ENCODE measurements at places on chromosomes 7 and 10.
A peak's percentile ranks its signal among the peaks of the same experiment; 100 is the strongest.

- peak; percentile 71 for DNase-seq
Observed at GRCh38 chr10:95246582-95247051, 44.2 kb downstream of the PDLIM1 start.

DNA sequence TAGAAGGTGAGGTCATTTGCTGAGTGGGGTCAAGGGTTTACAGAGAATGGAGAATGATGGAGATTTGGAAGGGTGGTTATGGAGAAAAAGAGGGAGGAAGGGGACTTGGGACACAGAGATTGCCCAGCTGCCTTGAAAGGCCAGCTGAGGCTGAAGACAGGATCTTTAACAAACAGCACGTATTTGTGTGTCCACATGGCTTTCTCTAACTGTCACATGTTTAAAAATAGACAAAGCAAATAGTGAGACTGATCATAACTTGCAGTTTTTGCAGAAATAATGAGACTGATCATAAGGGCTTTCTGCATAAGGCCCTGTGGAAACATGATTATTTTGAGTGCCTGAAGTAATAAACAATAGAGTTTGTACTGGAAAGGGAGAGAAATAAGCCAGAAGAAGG lies 212.7 kb downstream of the HDAC9 start:
- DNase-seq, result no peak

DNA sequence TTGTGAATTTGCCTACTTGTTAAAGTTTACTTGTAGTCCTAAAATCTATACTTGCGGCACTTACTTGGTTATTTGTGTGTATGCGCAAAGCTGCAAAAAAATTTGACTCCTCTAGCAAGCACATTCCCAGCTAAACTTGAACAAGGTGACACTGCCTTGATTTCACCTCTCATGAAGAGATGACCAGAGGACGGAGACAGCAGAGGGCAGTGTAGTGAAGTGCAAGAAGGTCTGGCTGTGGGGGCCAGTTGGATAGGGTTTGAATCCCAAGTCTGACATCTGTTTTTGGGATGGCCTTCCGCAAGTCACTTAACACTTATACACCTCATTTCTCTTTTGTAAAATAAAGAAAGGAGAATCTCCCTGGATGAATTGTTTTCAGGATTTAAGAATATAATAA lies 15.7 kb downstream of the SLK start:
- peak; percentile 58 for DNase-seq

- DNase-seq, result no peak
Observed at GRCh38 chr7:51517187-51517586, 200.6 kb upstream of the COBL start.

DNA sequence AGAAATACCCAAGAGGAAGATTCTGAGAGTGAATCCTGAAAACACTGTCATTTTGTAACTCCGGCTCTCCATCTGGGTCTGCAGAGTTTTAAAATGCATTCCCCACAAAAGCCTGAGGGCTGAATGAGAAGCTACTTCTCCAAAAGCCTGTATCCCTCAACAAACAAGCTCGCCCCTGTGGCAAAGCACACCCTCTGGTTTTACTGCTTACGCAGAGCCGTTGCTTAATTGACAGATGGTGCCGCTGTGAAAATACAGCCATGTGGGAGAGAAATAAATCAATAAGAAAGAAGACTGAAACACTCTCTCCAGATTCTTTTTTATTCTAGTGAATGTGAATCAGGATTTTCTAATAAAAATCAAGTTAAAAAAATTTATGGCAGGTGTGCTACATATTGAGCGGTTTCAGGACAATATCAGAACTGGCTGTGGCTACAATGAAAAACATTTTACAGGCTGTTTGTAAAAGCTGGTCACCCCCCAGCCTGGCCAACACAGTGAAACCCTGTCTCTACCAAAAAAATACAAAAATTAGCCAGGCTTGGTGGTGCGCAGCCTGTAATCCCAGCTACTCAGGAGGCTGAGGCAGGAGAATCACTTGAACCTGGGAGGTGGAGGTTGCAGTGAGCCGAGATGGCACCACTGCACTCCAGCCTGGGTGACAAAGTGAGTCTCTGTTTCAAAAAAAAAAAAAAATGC lies 32.5 kb downstream of the C7orf33 start:
- peak; percentile 79 for DNase-seq

DNA sequence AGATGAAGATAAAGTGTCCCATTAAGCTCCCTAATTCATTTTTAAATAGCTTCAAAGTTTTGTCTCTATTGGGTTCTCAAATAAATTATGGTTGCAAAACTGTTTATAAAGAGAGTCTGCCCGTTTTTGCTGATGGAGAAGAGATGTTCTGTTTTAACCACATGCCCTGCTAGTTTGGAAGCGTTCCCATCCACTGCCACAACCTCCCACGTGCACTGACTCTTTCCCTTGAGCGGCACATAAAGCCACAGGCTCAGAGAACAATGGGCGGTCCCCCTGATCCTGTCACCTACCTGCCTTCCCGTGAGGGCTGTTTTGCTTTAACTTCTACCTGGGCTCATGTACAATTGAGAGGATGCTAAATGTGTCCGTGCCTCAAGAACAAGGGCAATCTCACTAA lies 65.5 kb downstream of the CPVL start:
- no peak for DNase-seq

DNA sequence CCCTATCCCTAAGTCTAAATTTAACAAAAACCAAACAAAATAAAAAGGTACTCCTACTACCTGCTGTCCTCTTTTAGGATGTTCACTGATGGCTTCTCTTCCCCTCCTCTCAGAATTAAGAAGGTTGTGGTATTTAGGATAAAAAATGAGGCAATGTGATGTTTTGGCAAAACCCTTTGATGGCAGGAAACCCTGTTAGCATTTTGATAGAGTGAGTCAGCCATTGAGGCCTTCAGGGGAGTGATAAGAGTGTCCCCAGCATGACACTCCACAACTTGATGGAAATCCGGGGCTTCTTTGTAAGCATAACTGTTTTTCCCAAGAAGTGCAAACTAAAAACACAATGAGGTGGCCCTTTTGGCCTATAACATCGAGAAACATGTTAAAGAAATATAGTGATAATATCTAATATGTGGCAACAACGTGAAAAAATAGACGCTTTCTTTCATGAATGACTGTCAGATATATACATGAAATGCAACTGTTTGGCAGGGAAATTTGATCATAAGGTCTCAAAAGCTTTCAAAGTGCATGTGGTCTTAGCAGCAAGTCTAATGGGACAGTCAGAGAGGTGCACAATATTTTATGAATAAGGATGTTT lies 55.0 kb downstream of the PRTFDC1 start:
- DNase-seq, result no peak

Data from WERI-Rb-1 (cell line).